CD4-positive, alpha-beta T cell treated with Interleukin-17A for 4 hours (primary cell): ENCODE measurements at places on chromosomes 2 and 18.

DNA sequence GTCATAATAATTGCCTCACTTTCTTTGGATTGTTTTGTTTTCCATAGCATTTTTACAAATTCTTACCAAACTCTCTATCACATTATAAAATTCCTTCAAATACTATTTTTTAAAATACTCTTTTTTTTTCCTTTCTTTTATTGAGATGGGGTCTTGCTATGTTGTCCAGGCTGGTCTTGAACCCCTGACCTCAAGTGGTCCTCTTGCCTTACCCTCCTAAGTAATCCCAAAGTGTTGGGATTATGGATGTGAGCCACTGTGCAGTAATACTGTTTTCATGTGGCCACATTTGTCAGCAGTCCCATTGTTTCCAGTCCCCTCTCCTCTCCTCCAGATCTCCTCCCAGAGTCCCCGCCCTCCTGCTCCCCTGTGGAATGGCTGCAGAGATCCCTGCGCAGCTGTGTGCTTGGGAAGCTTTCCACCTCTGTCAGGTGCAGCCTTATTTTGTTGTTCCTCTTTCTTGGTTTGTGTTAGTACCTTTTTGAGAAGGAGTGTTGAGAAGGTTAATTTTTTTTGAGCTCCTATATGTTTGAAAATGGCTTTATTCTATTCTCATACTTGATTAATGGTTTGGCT, 227.3 kb downstream of the LOXHD1 start:
- DNase-seq, result no peak

DNA sequence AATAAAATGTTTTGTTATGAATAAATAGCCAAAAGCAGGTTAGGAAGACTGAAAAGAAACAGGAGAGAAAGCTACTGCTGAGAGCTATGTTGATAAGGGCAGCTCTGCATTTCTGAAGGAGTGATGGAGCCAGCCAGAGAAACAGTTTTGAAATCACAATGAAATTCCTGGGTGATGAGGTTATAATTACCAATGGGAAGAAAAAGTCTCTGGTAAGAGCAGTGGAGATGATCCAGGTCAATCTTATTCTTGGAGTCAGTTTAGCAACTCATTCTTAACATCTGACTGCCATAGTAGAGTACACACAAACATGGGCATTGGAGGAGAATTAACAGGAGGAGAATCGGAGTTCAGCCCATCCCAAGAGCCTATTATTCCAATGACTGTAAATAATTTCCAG, 2.4 kb downstream of the ALKAL2 start:
- no peak for DNase-seq

DNA sequence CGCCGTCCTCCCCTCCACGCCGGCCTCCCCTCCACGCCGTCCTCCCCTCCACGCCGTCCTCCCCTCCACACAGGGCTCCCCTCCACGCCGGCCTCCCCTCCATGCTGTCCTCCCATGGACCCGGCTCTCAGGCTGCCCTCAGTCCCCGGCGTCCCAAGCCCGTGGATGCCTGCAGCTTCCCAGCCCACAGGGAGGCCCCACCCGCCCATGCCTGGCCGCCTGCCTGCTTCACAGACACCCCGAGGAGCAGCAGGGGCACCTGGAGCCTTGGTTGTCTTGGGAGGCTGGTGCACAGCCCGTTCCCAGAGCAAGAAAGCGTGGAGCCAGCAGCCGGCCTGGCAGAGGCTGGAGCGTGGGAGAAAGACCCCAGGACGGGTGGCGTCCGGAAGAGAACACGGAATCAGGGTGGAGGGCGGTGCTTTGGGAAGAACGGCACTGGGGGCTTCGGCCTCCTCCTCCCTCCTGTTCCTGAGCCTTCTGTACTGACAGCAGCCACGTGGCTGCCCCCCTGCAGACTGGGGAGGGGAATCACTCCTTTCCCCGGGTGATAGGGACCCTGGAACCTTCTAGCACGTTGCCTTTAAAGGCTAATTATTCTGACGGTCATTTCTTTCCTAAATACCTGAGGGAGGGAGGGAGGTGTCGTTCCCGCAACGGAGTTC, 26.2 kb upstream of the KCNG2 start:
- no peak for DNase-seq

DNA sequence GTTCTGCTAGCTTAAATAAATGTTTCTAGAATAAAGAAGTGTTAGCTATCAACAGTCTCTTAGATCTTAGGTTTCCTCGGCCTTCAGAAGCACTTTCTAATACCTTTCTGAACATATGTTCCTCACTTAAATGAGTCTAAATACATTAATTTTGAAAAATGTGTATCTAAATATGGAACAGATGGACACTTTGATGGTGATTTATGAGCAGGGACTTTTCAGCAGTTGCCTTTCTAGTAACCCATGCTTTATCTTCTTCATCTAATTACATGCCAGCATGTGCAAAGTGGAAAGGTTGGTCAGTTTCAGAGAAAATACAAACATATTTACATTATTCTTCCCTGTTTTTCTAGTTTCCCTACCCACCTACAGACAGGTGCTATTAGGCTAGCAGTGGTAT, 797.0 kb upstream of the CHAC2 start:
- no peak for DNase-seq

DNA sequence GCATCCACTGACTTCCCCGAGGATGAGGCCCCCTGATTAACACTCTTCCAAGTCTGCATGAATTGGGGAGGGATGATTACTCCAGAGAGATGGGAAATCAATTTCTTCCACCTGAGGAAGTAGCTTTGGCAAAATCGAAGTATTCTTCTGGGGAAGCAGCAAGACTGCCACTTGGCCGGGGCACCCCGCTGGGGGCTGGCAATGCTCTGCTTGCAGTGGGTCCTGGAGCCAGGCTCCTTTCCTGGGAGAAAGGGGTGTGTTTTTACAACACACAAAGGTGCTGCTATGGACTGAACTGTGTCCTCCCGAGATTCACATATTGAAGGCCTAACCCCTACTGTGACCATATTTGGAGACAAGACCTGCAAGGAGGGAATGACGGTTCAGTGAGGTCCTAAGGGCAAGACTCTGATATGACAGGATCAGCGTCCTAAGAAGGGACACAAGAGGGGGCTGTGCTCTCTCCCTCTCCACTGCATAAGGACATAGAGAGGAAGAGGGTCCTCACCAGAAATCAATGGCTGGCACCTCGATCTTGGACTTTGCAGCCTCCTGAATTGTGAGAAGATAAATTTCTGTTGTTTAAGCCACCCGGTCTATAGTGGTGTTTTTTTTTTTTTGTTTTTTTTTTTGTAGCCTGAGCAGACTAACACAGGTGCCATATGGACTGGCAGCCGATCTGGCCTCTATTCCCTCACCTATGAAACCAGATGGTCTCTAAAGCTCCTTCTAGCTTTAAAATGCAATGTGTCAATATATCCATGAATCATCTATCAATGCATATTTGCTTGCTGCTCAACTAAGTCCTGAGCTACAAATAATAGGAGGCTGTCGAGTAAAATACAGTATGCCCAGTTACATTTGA, 3.6 kb upstream of the SMARCAL1 start:
- no peak for DNase-seq

DNA sequence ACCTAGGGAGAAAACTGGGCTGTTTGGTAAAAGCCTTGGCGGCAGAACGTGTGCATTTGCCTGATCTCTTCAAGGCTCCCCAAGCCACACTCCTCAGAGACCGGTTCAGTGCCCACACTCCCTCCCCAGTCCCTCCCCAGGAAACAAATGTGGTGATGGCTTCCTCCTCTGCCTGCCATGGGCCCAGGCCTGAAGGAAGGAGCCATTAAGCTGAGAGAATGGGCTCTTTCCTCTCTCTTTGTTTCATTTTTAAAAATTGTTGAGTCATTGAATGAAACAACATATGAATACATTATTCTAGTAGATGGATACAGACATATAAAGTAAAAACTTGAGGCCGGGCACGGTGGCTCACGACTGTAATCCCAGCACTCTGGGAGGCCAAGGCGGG, 50.6 kb upstream of the YWHAQ start:
- peak; percentile 42 for DNase-seq

DNA sequence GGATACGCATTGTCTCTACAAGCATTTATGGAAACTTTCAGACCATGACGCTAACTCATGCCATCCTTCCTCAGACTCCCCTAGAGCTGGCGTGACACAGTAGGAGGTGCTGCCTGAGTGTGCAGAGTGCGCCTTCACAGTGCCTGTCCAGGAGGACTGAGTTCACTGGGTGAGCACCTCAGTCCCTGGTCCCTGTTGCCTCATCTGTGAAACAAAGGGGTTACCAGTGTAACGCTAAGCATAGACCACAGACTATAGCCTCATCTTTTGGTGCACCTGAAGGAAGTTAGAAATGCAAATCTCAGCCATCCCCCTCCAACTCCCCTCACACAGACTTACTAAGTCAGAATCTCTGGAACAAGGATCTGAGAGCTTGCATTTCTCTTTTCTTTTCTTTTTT, 142.8 kb downstream of the TMEM17 start:
- DNase-seq, result no peak

DNA sequence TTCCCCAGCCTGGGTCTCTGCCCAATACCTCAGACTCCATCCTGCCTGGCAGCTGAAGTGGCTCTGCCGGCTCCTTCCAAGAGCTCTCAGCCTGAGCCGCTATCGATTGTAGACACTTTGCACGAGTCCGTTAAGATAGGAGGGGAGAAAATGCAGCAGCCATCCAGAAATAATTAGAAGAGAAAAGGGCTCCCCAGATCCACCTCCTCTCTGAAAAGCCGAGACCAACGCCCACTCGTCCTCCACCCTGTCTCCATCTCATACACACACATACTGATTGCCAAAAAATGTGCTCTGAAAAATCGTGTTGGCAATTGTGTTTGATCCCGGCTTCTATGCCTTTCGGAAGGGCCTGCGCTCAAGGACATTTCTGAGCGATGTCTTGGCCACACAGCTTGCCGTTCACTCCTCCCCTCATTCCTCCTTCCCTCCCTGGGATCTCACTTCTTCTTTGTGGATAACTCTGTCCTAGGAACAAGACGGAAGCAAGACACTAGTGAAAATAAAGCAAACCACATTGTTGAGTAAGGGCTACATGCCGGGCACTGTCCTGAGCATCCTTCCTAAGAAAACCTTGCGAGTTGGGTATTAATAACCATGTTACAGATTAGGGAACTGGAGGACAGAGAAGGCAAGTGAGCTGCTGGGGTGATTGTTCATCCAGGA, 372.8 kb upstream of the MYT1L start:
- no peak for DNase-seq

DNA sequence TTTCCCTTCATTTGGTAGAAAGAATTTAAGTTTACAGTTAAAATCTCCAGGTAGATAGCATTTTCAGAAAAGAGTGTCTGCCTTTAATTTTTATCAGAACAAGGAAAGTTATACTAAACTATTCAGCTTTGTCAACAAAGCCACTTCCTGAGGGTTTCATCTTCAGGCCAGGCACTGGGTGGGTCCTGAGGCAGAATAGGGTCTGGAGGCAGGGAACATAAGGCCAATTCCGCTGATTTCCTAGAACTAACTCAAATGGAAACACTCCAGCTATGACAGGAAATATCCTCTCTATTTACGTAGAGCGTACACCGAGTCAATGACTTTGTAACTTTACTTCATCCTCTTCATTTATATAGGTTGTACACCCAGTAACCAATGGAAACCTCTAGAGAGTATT, 32.7 kb upstream of the FAM124B start:
- DNase-seq, result no peak

DNA sequence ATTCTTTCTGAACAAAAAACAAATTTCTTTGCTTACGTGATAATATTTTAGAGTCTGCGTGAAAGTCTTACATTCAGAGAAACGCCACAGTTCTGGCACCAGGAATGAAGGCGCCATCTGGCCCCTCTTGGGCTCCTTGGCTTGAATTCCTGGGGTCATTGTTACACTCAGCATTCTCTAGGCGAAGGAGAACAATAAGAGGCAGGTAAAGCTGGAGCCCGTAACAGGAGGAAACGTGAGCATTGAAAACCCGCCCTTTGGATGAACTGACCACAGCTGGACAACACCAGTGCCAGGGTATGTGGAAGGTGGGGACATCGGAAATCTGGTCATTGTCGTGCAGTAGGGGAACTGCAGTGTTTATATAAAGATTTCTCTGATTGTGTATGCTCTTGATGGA, 144.8 kb downstream of the RNF152 start:
- no peak for DNase-seq

- DNase-seq, result no peak
Observed at GRCh38 chr2:172109988-172110811, 7.5 kb upstream of the DLX2 start.

- DNase-seq, result peak; percentile 55
Observed at GRCh38 chr2:15177103-15177502, 384.0 kb downstream of the NBAS start.

GRCh38 chr2:206213514-206213845, 53.8 kb downstream of the EEF1B2 start:
- DNase-seq, result no peak

DNA sequence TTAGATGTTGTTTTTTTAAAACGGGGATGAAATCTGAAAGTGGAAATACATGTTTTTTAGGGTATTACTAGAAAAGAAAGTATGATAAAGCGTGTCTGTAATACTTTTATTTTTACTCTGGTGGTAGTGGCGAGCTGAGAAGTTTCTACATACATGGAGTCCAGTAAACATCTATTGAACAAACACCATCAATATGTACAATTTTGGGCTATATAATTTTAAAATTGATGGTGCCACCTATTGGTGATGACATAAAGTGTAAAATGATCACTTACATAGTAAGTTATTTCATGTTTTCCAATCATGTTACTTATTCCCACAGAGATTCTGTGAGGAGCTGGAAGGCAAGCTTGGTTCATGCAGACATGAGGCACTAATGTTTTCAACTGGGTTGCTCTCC, 31.5 kb upstream of the NFE2L2 start:
- DNase-seq, result no peak

DNA sequence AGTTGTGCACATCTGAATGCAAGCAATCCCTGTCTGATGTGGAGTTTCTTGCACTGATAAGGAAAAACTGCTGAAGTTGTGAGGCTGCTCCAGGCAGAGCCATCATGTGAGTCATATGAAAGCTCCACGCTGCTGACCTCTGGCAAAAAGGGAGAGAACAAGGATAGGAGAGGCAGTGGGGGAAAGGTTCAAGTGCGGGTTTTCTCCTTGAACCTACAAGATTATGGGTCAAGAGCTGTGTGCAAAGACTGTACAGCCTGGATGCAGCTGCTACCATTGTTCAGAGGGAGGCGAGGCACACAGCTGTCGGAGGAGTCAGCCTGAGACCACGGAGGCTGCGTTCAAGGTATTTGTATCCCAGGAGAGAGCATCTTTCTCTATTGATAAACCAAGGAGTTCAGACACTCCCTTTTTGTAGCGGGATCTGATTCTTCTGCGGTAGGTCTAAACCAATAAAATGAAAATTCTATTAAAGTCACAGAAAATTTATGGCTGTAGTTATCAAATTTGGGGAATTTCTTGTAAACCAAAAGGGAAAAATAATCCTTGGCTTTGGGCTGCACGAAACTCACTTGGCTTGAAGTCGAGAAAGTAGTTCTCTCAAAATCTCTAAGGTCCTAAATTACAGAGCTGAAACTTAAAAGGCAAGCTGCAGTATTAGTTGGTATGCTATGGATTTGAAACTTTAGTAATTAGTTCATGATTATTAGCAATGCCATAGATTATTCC, at the start of gene CDK15:
CDK15 (plus strand) TSS at position 96 of the 729 bp plus-strand sequence; CDS start at position 224, 128 bp downstream.
- DNase-seq, result no peak

GRCh38 chr2:37984589-37984988, 59.5 kb downstream of the RMDN2 start:
- no peak for DNase-seq

- DNase-seq, result no peak
Observed at GRCh38 chr2:151780938-151781337, 46.7 kb upstream of the NEB start.
